ENCODE measurements at places on chromosomes 4 and X.

DNA sequence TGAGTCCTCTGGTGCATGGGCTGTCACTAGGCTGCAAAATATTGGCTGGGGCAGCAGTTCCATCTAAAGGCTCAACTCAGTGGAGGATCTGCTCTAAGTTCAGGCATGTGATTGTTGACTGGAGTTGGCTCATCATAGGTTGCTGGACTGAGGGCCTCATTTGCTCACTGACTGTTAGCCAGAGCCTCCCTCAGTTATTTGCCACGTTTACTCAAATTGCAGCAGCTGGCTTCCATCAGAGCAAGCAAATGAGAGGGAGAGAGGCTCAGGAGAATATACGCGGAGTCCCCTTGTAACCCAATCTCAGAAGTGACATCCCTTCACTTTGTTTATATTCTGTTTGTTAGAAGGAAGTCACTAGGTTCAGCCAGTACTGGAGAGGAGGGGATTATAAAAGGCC lies 54.1 kb downstream of the BMP3 start:
- DNase-seq: no peak

DNA sequence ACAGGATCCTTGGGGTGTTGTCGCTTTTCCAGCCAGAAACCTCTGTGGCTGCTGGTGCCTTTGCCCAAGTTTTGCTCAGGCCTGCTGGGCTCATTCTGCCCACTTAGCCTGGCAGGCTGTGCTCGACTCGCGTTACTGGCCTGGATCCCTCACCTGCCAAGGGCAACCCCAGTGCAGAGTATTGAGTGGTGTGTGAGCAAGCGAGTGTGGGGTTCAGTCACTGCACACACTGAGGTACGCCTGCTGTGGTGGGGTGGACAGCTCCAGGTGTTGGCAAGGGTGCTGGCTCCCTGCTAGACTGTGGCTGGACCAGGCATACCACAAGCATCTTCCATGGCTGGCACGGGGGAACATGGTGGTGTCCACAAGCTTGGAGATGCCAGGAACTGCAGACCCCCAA lies 22.6 kb downstream of the SPCS3 start:
- no peak for DNase-seq

DNA sequence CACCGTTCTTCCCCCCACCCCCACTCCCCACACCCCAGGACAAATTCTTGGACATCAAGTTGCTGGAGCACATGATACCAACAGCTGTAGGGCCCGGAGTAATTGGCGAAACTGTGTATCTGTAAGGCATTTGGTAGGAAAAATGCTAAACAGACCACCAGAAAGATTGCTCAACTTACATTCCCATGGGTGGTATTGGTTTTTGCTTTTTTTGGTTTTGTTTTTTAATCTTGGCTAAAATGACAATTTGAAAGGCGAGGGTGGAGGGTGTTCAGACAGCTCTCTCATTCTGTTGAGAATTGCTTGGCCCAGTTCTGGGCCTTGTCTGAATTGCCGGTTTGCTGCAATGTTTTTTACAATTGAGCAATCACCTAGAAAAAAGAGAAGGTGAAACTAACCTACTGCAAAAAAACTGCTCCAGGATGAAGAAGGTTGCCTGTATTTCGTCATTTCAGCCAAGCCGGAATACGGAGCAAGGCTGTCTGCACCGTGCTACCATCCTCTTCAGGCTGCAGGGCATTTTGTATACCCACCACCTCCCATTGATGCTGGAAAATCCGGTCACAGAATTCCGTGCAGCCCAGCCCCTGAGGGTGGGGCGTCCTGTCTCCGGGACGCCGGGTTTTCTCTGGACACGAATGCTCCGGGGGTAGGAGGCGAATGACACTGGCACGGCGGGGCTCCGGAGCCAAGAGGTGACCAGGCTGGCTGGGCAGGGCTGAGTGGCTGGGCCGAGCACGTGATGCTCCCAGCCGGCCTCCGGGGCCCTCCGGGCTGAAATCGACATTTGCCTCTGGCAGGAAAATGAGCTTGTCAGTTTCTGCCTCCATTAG lies at the start of gene CLCN4:
TSS of gene CLCN4 (plus strand) at position 777 of the 833 bp plus-strand sequence. CDS start 28,058 bp downstream, outside the sequence.
- DNase-seq: no peak

DNA sequence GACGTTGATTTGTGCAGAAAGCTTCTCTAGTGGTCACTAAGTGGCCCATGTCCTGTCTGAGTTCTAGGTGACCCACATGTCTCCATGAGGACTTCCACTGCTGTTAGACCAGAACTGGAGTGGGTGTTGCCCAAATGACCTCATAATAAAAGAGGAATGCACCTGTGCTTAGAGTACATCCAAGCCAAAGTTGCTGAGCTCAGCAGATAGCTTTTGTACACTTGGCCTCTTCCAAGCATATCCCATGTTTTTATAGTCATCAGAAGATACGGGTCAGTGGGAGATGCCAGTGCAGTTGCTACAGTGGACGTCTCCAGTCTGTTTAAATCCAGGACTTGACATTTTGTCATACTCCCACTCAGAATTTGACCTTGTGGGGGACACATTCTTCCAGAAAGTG lies 37.6 kb upstream of the WDR1 start:
- no peak for DNase-seq

DNA sequence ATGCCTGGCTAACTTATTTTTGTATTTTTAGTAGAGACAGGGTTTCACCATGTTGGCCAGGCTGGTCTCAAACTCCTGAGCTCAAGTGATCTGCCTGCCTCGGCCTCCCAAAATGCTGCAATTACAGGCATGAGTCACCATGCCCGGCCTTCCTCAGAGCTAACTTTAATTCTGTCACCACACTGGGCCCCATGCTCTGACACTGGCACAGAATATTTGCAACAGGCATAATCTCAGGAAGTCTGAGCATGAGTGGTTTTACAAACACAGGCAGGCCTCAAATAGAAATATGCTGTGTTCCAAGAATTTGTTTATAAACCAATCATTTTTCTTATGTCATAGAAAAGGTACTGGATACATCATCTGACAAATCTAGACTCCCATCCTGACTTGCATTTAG lies 32.7 kb upstream of the FAM9C start:
- peak; percentile 61 for DNase-seq

DNA sequence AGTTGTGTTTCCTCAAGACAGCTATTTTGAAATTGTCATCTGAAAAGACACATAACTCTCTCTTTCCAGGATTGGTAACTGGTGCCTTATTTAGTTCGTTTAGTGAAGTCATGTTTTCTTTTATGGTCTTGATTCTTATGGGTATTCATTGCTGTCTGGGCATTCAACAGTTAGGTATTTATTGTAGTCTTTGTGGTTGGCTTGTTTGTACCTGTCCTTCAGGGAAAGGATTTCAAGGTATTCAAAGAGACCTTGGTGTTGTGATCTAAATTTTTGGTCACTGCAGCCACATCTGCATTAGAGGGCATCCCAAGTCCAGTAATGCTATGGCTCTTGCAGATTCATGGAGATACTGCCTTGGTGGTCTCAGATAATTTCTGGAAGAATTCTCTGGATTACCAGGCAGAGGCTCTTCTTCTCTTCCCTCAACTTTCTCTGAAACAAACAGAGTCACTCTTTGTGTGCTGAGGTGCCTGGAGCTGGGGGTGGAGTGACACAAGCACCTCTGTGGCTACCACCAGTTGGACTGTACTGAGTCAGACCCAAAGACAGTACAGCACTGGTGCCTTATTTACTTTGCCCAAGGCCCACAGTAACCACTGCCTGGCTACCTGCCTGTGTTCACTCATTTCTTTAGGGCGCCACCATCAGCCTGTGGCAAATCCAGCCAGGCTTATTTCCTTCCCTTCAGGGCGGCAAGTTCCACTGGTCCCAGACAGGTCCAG lies 620.4 kb downstream of the KCNIP4 start:
- DNase-seq: no peak

GRCh38 chr4:40648742-40649281 lies 19.1 kb upstream of the RBM47 start:
- DNase-seq: no peak

DNA sequence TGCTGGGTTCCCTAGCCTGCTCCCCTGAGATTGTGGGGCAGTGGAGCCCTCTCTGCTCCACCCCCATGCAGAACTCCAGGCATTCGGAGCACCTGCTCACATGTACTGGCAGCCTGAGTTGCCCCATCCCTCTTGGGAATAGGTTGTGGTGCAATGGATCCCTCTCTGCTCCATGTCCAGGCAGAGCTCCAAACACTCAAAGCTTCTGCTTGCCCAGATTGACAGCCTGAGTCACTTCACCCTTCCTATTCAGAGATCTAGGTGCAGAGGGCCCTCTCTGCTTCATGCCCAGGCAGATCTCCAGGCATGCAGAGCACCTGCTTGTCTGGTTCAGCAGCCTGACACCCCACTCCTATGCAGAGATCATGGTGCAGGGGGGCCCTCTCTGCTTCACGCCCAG lies 18.6 kb upstream of the TEX13B start:
- DNase-seq: no peak

GRCh38 chr4:54741202-54741601 lies 83.4 kb downstream of the KIT start:
- no peak for DNase-seq

- no peak for DNase-seq
Observed at GRCh38 chrX:10054396-10054795, 87.2 kb downstream of the CLDN34 start.

- DNase-seq: no peak
Observed at GRCh38 chr4:40874901-40875300, 125.1 kb downstream of the NSUN7 start.

DNA sequence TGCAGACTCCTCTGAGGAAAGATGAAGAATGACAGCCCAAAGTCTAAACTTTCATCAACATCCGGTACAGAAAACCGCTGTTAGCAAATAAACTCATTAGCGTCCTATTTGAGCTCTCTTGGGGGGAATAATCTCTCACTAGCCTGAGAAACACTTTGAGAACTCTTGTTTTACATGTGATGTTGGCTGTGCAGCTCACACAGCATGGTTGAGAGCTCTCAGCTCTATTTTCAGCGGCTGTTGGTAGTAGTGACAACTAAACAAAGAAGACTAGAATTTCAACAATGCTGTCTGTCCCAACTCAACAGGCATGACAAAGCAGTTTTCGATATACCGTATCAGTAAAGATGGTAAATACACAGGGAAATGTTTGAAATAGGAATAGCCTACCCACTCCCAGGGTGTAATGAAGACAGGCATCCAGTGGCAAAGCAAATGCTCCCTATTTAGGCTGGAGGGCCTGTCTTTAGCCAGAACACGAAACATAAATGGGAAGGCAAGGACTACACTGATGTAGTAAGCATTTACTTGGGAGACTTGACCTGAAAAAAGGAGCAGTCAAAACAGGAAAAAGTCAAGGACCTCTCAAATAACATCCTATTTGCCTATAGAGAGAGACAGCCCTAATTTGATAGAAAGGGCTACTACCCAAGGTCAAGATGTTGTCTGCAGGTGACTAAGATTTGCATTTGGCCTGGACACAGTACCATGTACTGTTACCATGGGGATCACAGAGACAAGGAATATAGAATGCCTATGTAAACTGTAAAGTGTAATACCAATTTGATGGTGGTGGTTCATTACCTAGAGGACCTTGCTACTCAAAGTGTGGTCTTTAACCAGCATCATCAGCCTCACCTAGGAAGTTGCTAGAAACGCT lies 60.4 kb downstream of the PPEF2 start:
- DNase-seq: no peak

DNA sequence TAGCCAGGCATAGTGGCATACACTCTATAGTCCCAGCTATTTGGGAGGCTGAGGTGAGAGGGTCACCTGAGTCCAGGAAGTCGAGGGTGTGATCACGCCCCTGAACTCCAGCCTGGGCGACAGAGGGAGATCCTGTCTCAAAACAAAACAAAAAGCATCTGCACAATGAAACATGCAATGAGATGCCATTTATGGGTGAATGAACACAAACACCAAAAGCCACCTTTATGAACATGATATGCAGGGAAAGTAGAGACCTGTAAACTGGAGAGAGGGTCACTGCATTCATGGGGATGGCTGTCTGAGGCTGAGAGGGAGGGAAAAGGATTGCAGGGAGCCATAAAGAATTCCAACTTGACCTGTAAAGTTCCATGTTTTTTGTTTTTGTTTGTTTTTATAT lies 70.7 kb downstream of the EVC start:
- no peak for DNase-seq

DNA sequence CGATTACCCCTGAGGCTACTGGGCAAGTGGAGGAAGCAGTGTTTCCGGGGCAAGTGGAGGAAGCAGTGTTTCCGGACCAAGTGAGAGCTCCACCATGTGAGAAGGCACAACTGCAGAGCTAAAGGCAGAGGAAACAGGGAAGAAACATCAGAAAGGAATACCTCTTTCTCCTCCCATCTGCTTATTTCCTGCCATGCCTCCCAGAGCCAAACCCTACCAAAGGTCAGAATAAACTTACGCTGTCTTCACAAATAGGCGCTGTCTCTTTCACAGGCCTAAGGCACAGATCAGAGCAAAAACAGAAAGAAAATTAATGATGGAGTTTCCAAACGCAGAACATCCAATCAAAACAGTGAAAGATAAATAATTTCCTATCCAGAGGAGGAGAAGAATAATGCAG lies 153.0 kb downstream of the ATOH1 start:
- no peak for DNase-seq

- no peak for DNase-seq
Observed at GRCh38 chrX:636981-637659, 6.5 kb downstream of the SHOX start.

DNA sequence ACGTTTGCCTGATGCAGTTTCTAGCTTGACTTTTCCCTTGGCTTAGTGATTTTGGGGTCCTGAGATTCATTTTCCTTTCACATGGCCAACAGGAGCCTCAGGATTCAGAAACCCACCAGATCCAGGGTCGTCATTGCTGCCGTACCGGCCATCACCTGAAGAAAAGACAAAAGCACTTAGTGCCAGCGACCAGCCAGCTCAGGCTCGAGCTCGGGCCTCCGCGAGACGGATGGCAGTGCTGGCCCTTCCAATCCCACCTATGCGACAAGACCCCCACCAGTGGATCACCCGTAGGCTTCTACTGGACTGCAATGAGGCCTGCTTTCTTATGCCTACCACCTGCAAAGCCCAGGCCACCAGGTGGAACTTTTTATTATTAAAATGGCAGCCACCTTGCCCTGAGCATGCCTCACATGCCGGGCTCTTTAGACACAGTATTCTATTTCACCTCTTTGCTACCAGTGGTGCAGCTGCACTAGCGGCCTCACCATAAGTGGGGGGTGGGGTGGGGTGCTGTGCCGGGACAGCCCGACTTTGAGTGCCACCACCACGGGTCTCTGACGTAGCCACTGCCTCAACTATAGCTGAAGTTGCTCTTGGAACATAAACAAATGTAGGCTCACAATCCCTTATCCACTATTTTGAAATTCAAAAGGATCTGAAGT lies 84.3 kb downstream of the MTMR1 start:
- no peak for DNase-seq

GRCh38 chr4:55395529-55396307 lies at the start of gene TMEM165:
Gene TMEM165, plus strand, starts transcription at chr4:55395957. Its CDS starts 233 bp downstream, at chr4:55396190.
- peak; percentile 92 for DNase-seq

GRCh38 chrX:69299951-69300714 lies 134.9 kb upstream of the PJA1 start:
- no peak for DNase-seq

DNA sequence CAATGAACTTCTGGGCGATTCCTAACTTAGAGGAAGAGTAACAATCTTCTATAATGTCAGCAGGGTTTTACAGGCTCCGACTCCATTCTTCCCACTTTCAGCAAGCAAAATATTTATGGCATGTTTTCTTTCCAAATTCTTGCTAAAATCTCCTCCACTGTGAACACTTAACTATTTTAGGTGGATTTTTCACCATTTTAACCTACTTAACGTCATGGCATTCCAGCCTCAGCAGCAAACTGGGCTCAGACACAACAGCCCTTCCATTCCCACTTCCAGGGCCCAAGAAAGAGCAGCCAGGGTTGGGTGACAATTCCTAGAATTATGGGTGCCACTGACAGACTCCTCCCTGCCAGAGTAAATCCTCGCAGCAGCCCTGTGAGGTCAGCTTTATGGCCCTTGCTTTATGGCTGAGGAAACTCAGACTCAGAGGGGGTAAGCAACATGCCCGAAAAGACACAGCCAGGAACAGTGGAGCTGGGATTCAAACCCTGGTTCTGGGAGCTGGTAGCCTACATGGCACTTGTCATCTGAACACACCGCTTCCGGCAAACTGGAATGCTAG lies 112.8 kb upstream of the MAP3K15 start:
- no peak for DNase-seq
